Ureter (tissue), 1 donor: ENCODE measurements at places on chromosomes 6 and 20.

- no peak for DNase-seq
Observed at GRCh38 chr6:35273822-35274559, 14.5 kb downstream of the ZNF76 start.

GRCh38 chr6:524803-525202, 132.1 kb downstream of the HUS1B start:
- DNase-seq: no peak

DNA sequence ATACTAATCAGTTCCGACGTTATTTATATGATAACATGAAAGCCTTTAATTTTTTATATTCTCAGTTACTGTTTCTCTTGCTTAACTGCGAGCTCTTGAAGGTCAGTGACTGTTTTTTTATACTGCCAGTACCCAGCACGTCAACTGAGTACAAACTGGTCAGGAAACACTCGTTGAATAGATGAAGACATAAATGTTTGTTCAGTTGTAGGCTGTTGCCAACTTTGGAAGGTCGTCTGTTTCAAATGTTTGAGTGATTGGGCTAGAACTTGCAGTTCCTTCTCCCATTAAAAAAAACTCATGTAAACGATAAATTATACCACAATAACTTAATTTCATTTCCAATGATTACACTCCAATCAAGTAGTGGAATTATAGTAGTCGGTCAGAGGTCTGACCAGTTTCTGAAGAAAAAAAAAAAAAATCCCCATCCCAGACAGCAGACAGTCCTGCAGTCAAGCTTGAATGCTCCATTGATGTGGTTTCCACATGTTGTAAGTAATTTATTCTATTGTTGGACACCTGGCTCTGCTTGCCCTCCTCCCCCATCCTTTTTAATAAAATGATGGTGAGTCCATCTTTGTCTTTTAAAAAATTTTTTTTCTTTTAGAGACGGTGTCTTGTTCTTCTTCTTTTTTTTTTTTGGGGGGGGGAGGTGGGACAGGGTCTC, 81.1 kb downstream of the SASH1 start:
- no peak for DNase-seq

DNA sequence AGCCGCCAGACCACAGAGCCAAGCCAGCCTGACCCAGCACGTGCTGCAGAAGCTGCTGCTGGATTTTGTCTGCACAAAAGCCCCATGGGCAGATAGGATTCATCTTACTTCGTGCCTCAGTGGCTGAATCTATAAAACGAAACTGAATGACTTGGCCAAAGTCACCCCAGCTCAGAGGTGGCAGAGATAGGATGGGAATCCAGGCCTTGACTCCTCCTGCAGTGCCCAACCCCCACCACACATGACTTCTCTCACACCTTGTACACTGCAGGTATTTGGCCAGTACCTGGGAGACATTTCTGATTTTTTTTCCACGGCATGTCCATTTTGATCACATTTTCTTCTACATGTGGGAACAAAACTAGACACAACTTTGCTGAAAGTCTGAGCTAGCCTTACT, 182.1 kb downstream of the ANKRD60 start:
- no peak for DNase-seq

- DNase-seq: no peak
Observed at GRCh38 chr20:17651760-17652388, 30.2 kb downstream of the RRBP1 start.

- no peak for DNase-seq
Observed at GRCh38 chr20:45857882-45858216, 435 bp downstream of the ZSWIM3 start.

DNA sequence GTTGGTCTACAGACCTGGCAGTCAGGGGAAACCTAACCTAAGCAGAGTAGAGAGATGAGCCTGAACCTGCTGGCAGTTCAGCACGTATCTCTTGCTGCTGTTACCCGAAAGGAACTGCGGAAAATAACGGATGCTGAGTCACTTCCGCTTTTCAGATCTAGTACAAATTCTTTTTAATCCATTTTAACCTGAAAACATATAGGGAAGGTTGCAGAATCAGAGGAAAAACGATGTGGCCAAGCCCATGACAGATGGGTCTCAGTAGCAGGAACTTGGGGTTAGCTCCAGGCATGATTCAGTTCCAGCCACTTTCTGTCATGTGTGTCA, 351.9 kb upstream of the PRND start:
- DNase-seq: no peak

DNA sequence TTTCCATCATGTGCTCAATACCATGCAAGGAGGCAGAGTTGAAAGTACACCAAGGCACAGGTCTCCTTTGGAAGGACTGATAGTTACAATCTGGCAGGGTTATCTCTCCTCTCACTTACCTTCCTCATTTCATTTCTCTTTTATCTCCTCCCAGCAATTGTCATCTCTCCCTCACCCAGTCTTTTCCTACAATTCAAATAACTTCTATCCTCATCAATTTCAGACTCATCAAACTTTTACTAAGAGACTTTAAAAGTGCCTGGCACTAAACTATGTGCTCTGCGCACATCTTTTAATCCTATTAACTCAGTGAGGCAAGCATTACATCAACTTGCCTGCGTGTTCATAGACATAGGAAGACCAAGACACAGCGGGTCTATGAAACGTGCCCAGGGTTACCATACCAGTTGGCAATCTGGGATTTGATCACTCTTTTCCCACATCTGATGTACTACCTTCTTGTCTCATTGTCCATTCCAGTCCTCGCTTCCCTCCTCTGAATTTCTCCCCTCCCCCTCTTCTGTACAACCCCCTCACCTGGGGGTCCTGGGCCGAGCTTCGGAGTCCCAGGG, 1.2 kb downstream of the VARS1 start:
- DNase-seq: no peak

GRCh38 chr6:34416877-34417371, 8.9 kb downstream of the RPS10 start:
- no peak for DNase-seq

GRCh38 chr20:51541189-51542032, 1.1 kb downstream of the NFATC2 start:
- DNase-seq: peak; percentile 83

DNA sequence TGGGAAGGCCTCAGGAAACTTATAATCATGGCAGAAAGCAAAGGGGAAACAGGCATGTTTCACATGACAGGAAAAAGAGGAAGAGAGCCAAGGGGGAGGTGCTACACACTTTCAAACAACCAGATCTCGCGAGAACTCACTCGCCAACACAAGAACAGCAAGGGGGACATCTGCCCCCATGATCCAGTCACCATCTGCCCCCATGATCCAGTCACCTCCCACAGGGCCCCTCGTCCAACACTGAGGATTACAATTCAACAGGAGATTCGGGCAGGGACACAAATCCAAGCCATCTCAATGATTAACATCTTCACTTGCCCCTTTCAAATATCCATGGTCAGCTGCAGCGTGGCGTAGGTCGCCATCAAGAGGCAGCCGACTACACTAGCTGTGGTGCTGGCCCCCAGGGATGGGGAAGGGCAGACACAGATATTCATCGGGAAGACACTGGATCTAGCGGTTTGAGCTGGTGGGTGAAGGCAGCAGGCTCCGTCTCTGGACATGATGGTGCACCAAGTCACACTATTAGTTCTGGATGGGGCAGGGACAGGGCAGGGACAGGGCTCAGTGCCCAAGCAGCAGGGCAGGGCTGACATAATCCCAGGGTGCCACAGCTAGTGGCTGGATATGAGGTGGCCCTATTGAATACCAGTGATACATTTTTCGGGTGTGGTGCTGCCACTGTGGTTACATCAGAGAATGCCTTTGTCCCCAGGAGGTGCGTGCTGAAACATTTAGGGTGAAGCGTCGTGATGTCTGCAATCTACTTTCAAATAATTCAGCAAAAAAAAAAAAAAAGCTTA, 31.6 kb downstream of the TUBB2B start:
- no peak for DNase-seq
